ENCODE measurements at places on chromosomes 5 and 9. TPM values are rescaled to one million over a fixed set of nuclear protein-coding genes. Genes with fewer than 3 reads are reported as not detected.

GRCh38 chr5:117261948-117262571 lies 687.4 kb upstream of the SEMA6A start:
- DNase-seq: no peak

ITGA1 gene
- 5.7 TPM for total RNA-seq

OTP gene
- total RNA-seq: not detected

GRCh38 chr9:98251551-98251950 lies 3.9 kb downstream of the TBC1D2 start:
- no peak for DNase-seq
